ENCODE measurements at places on chromosomes 1 and 21.

DNA sequence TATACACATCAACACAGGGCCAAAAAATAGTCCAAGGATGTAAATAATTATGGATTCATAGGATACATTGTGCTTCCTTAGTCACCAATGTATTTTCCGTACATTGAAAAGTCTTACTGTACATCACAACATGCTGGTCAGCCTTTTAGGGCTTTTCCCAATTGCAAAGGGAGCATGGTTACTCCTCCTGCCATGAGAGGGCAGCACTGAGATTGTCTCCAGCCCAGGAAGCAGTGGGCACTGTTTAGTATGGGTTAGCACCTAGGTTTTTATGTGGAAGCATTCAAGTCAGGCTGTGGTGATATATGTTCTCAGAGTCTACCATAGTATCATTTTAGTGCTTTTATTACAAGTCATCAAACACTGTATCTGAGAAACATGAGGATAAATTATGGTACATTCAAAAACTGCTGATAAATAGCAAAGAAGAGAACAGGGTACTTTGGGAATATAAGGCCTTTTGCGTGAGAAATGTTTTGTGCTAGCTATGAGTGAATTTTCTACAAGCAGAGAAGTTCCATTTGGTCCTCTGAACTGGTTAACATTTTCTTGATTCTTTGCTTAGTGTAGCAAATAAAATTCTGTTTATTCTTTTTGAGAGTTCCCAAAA lies 34.0 kb downstream of the ST6GALNAC5 start:
- DNase-seq: peak; percentile 9

GRCh38 chr1:81600878-81601622 lies 199.7 kb upstream of the ADGRL2 start:
- DNase-seq: no peak

DNA sequence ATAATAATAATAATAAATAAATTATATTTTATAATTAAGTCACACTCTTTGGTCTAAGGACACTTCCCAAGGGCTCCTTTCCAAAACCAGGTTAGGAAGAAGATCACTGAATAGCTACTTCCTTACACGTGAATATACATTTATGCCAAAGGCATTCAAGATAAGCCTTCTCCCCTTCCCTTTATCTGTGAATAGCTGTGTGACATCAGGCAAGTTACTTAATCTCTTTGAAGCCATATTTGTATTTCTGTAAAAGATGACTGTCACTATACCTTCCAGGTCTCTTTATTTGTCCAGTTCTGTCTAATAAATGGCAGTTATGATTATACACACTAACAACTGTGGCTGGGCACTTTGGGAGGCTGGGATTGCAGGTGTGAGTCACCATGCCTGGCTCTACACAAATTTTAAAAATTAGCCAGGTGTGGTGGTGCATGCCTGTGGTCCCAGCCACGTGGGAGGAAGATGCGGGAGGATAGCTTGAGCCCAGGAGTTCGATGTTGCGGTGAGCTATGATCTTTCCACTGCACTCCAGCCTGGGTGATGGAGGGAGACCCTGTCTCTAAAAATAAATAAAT lies 5.5 kb upstream of the RNF11 start:
- no peak for DNase-seq

DNA sequence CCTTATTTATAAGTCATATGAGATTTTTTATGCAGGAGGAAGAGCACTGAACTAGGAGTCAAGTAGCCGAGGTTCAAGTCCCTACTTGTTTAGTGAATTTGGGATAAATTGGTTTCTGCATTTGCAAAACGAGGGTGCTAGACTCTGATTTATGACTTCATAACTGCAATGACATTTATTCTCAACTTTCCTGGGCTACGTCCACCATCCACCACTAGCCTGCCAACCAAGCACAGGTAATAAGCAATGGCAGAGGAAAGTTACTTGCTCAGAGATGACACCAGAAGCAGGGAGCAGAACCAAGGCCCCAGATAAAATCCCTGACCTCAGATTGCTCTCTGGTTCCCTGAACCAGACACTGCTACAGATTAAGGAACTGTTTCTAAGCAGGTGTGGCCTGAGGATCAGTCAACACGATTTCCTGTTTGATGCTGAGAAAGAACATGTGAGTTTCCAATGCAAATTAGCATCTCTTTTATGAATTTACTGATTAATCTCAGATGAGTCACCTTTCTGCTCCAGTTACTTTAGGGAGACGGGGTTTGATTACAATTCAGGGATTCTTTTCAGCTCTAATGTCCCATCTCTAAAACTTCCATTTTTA lies 52.7 kb downstream of the PLPP3 start:
- peak; percentile 74 for DNase-seq

- DNase-seq: no peak
Observed at GRCh38 chr1:155706139-155706538, 17.2 kb downstream of the DAP3 start.

DNA sequence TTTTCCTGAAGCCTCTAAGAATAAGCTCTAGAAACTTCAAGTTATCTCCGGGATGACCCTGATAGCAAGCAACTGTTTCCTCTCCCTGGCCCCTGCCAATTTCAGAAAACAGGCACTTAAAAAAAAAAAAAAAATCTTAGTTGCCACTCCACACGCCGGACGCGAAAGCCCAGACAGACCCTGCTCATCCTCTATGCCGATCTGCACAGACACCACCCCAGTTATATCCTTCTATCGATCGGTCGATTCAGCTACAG lies 1.7 kb downstream of the ANP32E start:
- no peak for DNase-seq

DNA sequence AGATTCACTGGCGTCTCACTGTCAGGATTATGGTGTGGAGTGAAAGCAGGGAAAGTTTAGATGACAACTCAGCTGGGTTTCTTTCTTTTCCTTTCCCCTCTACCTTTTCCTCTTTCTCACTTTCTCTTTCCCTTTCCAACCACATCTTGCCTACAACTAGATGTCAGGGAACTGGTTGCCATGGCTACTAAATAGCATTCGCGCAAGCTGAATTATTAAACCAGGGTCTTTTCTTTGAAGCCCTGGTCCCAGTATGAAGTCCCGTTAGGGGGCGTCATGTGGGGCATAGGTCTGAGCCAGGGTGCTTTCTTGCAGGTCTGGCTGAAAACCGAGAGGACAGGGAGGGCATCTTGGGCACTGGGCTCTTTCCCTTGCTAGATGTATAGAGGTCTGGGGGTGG lies 168.4 kb upstream of the CACNA1E start:
- no peak for DNase-seq

- DNase-seq: no peak
Observed at GRCh38 chr1:15137809-15138208, 15.7 kb upstream of the TMEM51 start.

DNA sequence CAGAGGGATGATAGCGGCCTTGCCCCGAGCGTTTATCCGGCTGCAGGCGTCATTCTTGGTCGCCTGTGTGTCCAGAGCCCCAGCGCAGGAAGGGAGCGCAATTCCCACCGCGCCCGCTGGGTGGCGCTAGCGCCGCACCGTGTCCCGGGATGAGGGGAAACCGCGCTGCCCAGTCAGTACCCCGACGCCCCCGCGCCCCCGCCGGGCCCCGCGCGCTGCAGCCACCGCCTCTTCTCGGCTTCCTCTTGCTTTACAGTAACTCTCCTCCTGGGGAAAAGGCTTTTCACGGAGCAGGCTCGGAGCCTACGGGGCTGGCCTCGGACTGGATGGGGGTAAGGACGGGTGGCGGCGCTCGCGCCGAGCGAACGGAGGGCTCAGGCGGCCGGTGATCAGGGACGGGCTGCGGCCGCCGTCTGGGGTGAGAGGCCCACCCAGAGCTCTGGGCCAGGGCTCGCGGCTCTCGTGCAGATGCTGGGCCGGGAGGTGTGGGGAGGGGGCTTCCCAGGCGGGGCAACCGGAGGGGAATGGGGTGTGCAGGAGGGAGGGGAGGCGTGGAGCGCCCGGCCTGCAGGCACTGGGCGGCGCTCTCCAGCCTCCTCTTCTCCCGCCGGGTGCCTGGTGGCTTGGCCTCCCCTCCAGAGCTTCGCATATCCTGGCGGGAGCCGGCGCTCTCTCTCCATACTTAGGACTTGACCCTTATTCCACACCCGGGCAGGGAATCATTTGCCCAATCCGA lies 29.8 kb downstream of the TEX35 start:
- peak; percentile 52 for DNase-seq

GRCh38 chr1:109808703-109809102 lies 45.0 kb upstream of the EPS8L3 start:
- no peak for DNase-seq

DNA sequence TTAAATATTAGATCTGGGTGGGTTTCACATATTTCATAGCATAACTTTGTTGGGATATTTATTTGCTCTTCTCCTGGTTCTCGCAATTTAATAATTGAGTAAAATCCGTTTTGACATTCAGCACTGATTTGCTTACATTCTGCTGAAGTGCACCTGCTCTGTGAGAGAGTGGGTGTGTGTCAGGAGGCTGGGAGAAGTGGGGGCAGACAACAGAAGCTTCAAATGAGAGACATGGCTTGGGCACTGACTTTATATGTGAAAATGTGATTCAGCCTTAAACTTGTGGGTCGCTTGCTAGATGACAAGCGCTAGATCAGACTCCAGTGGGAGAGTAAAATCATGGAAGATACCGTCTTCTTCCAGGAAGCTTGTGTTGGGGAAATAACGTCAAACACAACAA lies 32.4 kb upstream of the KCNA2 start:
- DNase-seq: no peak

GRCh38 chr1:1040004-1040991 lies 20.4 kb downstream of the AGRN start:
- DNase-seq: no peak

GRCh38 chr1:207084232-207084631 lies 4.4 kb upstream of the C4BPB start:
- no peak for DNase-seq

GRCh38 chr1:167429612-167430011 lies 88.7 kb downstream of the CD247 start:
- DNase-seq: no peak

DNA sequence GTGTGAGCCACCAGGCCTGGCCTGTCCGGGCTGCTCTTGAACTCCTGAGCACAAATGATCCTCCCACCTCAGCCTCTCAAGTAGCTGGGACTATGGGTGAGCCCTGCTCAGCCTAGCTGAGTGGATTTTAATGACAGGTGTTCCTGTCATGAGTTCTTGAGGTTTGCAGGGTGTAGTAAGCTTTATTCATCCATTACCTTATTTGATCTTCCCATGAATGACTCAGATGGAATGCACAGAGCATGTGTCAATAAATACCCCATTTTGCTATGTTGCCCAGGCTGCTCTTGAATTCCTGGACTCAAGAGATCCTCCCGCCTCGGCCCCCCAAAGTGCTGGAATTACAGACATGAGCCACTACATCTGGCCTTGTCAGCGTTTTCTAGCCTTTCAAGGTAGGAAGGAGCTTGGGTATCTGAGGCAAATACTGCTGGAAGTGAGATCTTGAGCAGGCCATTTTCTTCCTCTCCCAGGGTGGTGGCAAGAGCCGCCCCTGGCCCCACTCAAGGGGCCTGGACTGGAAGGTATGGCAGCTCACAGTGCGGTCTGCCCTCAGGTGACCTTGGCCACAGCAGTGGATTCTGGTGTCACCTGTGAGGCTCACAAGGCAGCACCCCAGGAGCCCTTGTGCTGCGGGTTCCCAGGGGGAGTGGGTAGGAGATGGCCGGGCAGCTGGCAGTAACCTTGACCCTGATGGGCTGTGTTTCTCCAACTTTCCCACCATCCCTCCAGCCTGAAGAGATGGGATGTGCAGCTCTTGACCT lies 20.0 kb downstream of the PIK3CD start:
- no peak for DNase-seq

GRCh38 chr1:25728301-25728935 lies 71.6 kb upstream of the SELENON start:
- DNase-seq: no peak

- no peak for DNase-seq
Observed at GRCh38 chr1:184615301-184615700, 139.4 kb downstream of the EDEM3 start.

GRCh38 chr1:25649505-25650288 lies 33.1 kb downstream of the MAN1C1 start:
- no peak for DNase-seq

GRCh38 chr1:87123610-87124009 lies 205.1 kb upstream of the LMO4 start:
- DNase-seq: no peak

- DNase-seq: no peak
Observed at GRCh38 chr1:35763201-35763600, 6.6 kb downstream of the CLSPN start.

DNA sequence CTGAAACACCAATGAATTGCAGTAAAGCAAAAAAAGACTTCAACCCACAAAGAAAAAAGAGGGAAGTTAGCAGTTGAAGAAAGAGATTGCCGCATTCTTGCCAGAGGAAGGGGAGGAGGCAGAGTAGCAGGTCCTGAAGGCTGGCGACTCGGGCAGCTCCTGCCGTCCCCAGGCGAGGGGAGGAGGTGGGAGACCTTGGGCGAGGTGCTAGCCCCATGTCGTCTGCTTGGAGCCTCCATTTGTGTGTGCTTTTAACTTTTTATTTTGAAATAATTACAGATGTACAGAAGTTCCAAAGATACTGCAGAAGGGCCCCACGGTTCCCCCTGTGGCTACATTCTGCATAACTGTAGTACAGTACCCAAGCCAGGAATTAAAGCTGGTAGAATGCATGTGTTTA lies 6.7 kb downstream of the TRPM2 start:
- DNase-seq: no peak

DNA sequence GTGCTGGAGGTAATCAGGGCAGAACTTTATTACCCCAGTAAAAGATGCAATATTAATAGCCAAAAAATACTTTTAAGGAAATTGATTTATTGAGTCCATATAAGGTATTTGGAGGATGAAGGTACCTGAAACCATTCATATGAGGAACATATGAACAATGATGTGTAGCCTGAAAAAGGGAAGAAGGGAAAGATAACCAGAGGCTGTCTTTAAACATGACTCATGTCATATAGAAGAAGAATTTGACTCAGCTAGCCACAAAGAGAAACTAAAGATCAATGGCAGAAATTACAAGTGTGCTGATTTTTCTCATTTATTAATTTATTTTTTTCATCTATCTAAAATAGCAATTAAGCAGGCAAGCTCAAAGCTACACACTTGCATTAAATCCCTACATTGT lies 136.2 kb upstream of the DUSP10 start:
- DNase-seq: peak; percentile 45

DNA sequence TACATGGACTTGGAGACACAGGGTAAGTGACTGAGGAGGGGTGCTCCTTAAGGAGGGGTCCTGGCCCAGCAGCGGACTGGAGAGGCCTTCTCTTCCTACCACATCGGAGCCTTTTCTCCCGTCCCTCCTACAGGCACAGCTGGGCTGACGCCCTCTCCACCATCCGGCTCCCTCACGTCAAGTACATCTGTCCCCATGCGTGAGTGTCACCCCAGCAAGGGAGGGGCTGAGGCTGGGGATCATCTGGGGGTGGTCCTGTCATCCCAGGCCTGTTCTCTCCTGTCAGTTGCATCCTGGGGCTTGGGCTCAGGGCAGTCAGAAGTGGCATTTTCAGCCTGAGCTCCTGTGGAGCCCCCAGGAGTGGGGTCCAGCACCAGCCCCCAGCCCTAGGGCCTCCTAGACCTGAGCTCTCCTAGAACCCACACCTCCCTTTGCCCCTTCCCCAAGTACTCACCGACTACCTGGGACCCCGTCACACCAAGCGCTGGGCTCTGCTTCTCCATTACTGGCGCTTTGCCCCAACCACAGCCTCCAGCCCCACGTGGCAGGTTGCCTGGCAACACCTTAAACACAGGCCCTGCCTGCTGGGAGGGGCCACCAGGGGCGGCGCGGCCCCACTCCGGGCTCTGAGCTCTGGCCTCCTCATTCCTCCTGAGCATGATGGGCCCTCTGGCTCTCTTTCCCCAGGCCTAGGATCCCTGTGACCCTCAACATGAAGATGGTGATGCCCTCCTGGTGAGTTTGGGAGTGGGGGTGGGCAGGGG lies 2.3 kb downstream of the LYPLA2 start:
- DNase-seq: no peak

GRCh38 chr1:59186656-59187055 lies 110.2 kb upstream of the FGGY start:
- DNase-seq: no peak

- no peak for DNase-seq
Observed at GRCh38 chr1:63669151-63669961, 76.1 kb downstream of the PGM1 start.
